Hematopoietic multipotent progenitor cell (in vitro differentiated cells): ENCODE measurements at places on chromosomes 12 and 14.

- no peak for DNase-seq
Measured at GRCh38 chr14:79630288-79630960, 580.9 kb downstream of the DIO2 start.

DNA sequence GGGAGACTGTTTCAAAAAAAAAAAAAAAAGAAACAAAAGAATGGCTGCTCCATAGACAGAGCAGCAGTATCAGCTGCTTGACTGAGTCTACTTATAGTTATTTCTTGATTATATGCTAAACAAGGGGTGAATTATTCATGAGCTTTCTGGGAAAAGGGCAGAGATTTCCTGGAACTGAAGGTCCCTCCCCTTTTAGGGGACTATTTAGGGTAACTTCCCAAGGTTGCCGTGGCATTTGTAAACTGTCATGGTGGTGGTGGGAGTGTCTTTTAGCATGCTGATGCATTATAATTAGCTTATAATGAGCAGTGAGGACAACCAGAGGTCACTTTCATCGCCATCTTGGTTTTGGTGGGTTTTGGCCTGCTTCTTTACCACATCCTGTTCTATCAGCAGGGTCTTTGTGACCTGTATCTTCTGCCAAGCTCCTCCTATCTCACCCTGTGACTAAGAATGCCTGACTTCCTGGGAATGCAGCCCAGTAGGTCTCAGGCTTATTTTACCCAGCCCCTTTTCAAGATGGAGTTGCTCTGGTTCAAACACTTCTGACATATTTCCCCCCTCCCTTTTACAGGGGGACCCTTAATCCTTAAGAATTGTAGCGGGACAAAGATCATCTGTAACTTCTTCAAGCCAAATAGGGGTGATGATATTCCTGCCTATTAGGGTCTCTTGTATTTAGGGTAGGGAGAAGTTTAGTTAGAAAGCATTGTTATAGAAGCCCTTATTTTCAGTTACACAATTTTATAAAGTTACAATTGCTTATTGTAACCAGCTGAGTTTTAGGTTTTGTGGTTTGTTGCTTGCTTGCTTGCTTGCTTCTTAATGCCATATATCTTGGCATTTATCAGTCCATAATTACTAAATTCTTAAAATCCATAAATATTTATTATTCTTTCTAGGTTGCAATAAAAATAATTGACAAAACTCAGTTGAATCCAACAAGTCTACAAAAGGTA is 42.5 kb downstream of the MARK3 start:
- DNase-seq, result no peak

GRCh38 chr12:12786351-12786705 is 869 bp downstream of the APOLD1 start:
- no peak for DNase-seq

GRCh38 chr12:47021298-47021697 is 58.1 kb upstream of the PCED1B start:
- peak; percentile 37 for DNase-seq

- no peak for DNase-seq
Measured at GRCh38 chr12:3342051-3342450, 149.0 kb upstream of the PRMT8 start.

DNA sequence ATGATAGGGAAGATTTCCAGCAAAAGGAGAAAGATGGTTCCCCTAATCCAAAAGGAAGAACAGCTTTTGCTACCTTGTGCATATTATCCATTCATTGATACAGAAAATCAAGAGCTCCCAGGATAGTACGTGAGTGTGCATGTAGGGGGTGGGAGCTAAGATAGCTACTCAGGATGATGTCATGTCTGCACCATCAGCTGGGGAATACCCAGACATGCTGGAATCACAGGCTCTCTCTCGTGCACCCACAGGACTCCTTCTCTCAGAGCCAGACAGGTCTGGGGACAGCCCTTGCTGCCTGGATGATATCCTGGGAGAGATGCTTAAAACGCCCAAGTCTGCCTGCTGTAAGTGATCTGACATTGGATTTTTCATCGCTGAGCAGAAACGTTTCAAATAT is 38.9 kb downstream of the FOXN3 start:
- no peak for DNase-seq

DNA sequence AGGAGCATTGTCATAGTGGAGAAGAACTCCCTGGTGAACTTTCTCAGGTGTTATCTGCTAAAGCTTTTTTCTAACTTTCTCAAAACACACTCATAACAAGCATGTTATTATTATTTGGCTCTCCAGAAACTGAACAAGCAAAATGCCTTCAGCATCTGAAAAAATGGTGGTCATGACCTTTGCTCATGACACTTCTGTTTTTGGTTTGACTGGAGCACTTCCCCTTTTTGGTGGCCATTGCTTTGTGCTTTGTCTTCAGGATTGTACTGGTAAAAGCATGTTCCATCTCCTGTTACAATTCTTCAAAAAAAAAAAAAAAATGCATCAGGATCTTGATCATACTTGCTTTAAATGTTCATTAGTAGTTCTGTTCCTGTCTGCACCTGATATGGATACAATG is 1241.6 kb upstream of the USP15 start:
- DNase-seq, result no peak

GRCh38 chr14:76904740-76905569 is 78.7 kb downstream of the LRRC74A start:
- DNase-seq, result no peak

- peak; percentile 88 for DNase-seq
Measured at GRCh38 chr12:29164477-29165393, 15.7 kb downstream of the FAR2 start.

DNA sequence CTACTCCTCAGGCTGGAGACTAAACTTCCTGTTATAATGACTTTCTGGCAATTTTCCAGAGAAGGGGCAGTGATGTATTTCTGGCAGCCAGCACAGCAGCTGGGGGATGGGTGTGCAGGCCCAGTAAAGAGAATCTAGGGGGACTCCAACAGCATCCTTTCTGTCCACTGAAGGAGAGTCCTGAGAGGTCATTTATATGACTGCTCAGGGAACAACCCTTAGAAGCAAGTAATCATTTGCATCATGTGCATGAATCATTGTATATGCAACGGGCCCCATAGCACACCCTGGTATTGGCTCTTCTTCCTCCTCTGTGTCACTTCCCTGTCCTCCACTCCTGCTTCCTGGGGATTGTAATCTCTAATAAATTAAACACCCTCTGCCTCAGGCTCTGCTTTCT is 493.8 kb downstream of the RPS29 start:
- DNase-seq, result no peak

DNA sequence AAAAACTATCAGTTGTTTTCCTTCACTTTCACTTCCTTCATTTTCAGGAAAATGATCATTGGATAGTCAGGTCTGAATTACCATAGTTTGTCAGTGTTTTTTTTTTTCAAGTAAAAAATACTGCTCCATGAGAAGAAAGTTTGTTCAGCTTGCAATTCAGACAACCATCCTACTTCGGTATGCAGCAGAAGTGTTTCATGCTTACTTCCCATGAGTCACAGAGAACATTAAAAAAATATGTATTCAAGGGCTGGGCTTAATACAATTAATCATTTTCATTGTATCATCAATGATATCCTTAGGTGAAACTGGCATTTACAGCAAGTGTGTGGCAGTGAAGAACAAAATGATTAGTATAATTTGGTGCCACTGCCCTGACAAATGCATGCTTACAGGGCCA is 21.6 kb downstream of the PYM1 start:
- DNase-seq, result no peak

DNA sequence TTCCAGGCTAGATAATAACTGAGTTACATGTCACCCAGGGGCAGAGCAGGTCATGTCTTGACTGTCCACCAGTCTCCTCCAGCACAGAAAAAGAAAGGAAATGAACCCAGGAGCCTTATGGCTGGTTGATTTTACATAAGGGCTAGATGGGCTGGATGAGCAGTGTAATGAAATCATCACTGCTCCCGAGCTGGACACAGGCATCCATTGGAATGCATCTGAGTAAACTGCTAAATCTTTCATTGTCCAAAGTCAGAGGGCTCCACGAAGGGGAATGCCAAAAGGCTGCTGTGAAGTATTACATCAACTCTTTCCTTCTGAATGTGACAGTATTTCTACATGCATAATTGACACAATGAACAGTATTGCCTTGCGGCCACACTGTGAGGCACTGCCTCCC is 30.1 kb upstream of the TSPAN11 start:
- DNase-seq, result no peak
